ENCODE measurements at places on chromosomes 2 and 18.

- no peak for ATAC-seq
These were observed 41.4 kb downstream of the FMNL2 start for GRCh38 chr2:152376385-152376784.

- ATAC-seq = no peak
These were observed 7.4 kb downstream of the BOD1L2 start for GRCh38 chr18:57154191-57154830.

DNA sequence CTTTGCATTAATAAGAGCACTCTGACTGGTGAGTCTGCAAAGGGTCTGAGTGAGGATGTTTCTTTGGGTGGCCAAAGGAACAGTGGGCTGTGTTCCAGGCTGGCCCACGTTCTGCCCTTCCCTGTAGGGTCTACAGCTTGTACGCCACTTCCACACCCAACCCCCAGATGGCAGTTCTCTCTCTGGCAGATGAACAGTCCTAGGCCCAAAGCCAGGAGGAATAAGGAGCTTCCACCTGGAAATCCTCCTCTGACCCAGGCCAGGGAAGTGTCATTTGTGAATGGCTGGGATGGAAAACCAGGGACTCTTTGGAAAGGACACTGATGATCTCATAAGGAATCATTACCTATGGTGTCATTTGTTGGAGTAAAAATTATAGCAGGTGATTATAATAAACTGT, 6.6 kb downstream of the OTOF start:
- no peak for ATAC-seq

DNA sequence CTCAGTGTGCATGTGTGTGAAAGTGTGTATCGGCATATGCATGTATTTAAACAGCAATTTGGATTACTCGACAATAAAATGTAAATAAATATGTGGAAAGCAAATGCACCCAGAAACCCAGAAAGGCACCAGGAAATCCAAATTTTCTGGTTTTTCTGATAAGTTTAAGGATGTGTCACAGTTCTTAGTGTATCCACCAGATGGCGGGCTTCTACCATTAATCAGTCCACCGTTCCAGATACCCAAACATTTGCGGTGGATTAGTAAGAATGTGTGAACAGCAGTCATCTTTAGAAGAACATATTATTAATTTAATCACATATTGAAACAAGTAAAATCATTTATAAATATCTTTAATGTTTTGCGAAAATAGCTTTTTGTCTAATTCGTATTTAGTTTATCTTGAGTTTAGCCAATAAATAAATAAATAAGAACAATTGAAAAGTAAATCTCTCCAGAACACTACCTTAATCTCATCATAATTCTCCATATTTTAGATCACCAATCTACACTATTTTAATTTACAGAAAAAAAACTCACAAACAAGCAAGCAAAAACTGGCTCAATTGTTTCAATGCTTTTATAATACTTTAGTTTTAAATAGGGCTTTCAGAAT, 298.9 kb downstream of the DSEL start:
- ATAC-seq = peak; percentile 73

DNA sequence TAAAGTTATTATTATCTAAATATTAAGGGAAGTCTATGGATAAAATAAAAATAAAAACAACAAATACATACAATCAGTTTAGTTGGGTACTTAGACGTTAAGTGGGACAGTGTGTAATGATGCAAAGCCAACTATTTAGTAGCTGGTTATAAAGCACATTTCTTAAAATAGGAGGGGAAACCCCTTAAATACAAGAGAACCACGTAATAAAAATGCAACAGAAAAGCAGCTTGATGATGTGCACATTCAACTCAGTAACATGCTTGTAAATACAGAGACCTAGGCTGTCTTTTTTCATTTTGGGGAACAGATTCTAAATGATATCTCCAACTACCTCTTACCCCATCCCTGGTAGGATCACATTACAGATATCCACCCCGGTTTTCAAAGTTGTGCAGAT, 134.3 kb upstream of the AQP4 start:
- no peak for ATAC-seq

DNA sequence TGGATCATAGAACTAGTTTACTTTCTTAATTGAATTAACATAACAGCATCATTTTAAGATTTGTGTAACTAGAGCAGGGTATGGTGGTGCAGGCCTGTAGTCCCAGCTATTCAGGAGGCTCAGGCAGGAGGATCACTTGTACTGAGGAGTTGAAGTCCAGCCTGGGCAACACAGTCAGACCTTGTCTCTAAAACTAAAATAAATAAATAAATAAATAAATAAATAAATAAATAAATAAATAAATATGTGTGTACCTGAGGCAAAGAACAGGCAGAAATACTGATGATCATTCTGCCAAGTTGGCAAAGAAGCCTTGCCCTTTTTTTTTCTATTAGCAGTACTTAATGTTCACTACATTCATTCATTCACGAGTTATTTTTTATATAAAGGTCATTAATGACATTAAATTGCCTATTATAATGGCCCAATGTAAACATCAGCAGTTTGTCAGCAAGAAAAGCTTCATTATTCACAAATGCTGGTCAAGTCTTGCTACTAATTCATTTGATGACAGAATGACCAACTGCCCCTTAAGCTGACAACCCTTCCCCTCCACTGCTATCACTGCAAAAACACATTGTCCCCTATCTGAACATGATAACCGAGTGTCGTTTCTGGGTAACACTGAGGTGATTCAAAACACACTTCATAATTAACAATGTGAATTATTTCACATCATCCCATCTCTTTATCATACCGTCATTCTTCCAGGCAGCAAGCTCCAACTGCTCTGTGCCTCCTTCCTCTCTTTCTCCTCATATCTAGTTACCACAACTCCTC, 39.0 kb downstream of the ARL5A start:
- ATAC-seq = no peak
